Daoy (cell line): ENCODE measurements at places on chromosomes 16 and 17. TPM values are rescaled to one million over a fixed set of nuclear protein-coding genes. Genes with fewer than 3 reads are reported as not detected.

Gene PDIA2
- total RNA-seq = 0.46 TPM in 1 of 2 replicates, not detected in the other

DNA sequence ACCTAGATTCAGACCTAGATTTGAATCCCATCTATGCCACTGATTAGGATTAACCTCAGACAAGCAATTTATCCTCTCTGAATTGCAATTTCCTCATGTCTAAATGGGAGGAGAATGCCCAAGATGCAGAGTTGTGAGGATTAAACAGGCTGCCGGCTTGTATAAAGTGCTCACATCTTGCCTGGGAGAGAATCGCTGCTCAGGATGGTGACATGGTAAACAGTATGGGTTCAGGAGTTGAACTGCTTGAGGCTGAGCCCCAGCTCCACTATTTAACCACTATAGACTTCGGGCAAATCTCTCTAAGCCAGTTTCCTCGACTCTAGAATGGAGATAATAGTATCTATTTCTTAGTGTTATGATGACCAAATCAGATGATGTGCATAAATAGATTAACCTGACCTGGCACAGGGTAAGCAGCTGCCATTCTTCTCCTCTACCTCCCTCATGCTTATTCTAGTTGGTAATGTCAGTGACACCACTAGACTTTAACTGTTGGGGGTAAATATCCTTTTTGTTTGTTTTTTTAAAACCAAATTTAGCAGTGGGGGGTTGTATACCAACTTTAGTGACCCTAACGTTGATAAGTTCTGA lies 732 bp upstream of the RPL27 start:
- no peak for DNase-seq

DNA sequence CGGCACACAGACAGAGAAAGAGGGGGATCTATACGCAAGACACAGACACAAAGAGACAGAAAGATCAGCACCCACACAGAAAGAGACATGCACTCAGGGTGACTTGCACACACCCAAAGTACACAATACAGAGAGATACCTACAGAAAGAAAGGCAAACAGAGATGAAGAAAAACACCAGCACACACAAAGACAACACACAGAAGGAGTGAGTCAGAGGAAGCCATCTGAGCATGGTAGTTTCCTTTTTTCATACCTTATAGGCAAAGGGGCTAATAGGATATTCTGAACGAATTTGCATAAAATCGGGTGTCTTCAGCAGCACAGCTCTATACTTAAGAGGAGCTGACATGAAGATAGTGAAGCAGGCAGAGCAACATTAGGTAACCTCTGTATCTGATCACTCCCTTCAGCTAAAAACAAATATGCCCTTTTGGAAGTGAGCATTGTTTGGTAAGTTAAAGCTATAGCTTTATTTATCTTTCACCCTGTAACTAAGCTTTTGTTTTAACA lies 198.6 kb downstream of the AATF start:
- peak; percentile 19 for DNase-seq

Gene SLFN14
- total RNA-seq = not detected in 2 replicates

Gene GDPD1
- 0.57 and 1.4 TPM in 2 replicates for total RNA-seq

GRCh38 chr17:4499431-4500190 lies 930 bp downstream of the SPNS2 start:
- DNase-seq = no peak

DNA sequence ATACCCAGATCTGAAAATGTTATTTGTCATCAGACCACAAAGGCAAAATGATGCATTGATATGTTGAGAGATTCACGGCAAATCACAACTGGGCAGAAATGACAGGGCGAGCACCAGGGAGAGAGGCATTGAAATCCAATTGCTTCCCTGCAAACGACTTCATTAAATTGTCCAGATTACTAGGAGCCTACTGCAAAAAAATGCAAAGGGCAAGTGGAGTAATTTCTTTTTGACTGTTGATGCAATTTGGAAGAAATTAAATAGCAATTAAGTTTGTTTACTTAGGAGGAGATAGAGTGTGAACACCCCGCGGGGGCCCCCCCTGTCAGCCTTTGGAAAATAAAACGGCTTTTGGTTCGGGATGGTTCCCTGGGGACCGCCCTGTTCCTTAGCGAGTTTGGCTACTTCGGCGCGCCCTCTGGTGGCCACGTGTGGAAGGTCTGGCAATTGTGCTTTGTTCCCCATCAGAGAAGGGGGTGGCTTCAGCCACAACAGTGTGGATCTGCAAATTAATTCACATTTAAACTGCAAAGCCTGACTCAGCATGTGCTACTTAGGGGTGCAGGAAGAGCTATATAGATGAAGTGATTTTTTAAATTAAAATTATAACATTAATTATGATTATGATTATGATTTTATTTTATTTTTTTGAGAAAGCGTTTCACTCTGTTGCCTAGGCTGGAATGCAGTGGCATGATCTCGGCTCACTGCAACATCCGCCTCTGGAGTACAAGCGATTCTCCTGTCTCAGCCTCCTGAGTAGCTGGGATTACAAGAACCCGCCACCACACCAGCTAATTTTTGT lies 14.5 kb upstream of the TMC7 start:
- peak; percentile 81 for DNase-seq

GRCh38 chr17:21353326-21354010 lies 22.7 kb upstream of the KCNJ12 start:
- no peak for DNase-seq

Gene ATP2A1
- 0.48 TPM in 1 of 2 replicates, not detected in the other for total RNA-seq

- no peak for DNase-seq
These were observed 7.2 kb upstream of the FOXF1 start for GRCh38 chr16:86502856-86503748.

DNA sequence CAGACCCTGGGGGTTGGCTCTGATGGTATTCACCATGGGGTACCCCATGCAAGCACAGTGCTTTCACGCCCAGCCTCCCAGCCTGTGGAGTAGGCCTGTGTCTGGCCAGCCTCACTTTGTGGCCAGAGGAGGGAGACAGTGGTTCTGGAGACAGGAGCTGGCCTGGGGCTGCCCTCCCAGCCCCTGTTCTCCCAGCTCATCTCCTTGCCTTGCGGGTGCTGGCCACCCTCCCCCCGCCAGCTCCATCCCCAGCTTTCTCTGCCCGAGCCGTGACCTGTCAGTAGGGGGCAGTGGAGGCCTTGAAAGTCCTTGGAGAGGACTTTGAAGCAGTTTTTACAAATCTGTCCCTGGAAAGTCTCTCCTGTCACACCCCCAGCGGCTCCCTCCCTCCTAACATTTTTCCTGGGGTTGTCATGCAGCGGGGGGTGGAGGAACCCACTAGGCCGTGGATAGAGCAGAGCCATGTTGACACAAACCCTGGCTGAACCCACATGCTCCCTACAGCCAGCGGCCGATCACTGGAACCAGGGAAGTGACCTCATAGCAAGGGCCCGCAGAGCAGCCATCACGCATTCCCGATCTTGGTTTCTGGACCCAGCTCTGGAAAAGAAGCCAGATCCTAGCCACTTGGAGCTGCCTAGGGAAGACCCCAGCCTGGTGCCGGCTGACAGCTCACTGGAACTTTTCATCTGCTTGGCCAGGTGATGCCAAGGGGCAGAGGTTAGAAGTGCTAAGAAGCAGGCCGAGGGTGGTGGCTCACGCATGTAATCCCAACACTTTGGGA lies 289.4 kb downstream of the SEC14L1 start:
- DNase-seq = peak; percentile 92

DNA sequence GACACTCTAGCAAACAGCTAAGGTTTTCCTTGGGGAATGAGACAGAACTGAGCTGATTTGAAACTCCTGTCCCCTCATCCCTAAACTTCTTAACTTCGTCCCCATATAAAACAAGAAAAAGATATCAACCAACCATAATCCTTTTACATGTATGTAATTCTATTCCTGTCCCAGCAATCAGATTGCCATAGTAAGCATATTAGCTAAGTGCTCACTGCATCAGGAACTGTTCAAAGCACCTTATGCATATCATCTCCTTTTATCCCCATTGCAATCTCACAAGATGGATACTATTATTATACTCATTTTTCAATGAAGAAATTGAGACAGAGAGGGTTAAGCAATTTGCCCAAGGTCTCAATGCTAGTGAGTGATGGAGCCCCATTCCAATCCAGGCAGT lies 6.8 kb downstream of the KIF18B start:
- DNase-seq = no peak

Gene ASPHD1
- 0.89 and 2.2 TPM in 2 replicates for total RNA-seq

Gene COL1A1
- 288 and 336 TPM in 2 replicates for total RNA-seq

Gene CSH1
- not detected in 2 replicates for total RNA-seq

DNA sequence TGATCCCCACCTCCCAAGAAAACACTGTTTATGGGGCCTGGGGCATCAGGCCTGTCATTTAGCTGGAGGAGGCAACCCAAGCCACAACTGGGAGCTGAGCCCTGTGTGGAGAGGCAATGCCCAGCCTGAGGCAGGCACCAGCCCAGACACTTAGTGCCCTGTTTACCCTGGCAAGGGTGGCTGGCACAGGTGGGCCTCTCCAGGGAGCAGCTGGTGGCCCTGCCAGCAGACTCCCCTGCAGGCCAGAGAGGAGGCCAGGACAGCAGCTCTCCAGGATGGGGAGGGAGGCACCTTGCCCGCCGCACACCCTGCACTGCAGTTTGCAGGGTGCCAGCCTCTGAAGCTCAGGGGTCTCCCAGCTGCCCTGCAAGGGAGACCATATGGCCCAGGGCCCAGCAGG lies 9.1 kb upstream of the TMEM92 start:
- no peak for DNase-seq

Gene CDT1
- total RNA-seq = 23.1 and 30.6 TPM in 2 replicates

Gene ALDH3A1
- total RNA-seq = 1.4 TPM in 1 of 2 replicates, not detected in the other

DNA sequence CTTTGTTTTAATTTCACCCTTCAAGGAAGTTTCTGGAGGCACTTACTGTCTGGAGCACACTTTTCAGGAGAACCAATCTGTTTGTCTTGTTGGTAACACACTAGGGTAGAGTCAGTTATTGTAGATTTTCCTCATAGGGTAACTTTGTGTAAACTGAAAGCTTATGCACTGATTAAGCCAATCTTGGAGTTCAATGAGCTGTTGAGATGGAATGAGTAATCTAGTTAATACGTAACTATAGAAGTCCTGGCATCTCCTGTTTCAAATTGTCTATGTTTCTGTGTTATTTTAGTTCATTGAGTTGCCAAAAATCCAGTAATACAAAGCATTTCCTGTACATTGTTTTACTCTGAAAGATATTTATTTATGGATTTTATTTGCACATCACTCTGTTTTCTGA lies 111.6 kb upstream of the HAS3 start:
- peak; percentile 18 for DNase-seq

DNA sequence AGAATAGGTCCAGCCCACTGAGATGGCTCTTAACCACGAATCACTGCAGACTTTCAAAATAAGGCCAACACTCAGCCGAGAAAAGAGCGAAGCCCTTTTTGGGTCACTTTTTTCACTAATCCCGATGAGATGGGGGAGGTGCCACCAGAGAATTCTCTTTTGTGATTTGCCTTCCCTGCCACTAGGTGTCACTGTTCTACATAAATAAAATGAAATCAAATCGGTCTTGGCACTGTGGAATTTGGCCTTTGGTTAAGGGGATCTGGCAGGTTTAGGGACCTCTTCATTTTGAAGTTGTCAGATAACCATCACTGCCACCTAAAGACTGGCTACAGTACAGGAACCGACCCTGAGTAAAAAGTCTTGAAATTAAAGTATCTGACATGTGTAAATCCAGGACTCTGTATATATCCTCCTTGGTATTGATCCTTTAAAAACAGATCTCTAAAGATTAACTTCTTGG lies 147.0 kb downstream of the HS3ST4 start:
- DNase-seq = peak; percentile 0

Gene SCN4A
- total RNA-seq = 0.06 TPM in 1 of 2 replicates, not detected in the other

DNA sequence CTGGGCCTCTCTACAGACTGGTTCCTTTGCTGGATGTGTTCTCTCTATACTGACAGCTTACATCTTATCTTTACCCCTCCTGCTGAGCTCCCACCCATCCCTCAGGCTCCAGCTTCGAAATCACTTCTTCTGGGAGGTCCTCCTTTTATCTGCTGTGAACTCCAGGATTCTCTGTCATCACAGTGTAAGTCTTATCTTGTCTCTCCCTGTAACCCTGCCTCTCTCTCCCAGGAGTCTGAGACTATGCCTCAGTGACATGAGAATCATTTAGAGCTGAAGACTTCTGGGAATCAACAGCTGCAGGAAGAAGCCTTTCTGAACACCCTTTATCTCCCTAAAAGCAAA lies 148.1 kb upstream of the HS3ST3A1 start:
- DNase-seq = no peak

DNA sequence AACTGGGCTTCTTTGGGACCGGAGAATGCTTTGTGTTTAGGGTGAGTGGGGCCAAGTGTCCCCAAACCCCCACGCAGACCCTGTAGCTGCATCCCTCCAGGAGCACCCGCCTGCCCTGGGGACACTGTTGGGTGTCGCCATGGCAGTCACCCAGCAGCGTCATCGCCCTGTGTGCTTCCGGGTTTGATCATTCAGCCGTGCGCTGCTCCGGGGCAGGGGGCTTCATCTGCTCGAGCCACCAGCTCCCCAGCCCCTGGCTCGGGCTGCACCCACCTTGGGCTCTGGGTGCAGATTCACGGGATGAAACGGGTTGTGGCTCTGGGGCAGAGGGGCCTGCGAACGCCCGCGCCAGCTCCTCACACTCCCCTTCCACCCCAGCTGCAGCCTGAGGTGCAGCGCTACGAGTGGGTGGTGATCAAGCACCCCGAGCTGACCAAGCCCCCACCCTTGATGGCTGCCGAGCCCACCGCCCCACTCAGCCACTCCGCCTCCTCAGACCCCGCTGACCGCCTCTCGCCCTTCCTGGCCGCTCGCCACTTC lies 13.8 kb upstream of the ATP6V0C start:
- no peak for DNase-seq

GRCh38 chr16:68835970-68836369 lies 7.4 kb upstream of the TANGO6 start:
- DNase-seq = no peak

- DNase-seq = no peak
These were observed 9.0 kb downstream of the NAT9 start for GRCh38 chr17:74767111-74767516.

- no peak for DNase-seq
These were observed 8.2 kb downstream of the PDE6G start for GRCh38 chr17:81648013-81648706.

DNA sequence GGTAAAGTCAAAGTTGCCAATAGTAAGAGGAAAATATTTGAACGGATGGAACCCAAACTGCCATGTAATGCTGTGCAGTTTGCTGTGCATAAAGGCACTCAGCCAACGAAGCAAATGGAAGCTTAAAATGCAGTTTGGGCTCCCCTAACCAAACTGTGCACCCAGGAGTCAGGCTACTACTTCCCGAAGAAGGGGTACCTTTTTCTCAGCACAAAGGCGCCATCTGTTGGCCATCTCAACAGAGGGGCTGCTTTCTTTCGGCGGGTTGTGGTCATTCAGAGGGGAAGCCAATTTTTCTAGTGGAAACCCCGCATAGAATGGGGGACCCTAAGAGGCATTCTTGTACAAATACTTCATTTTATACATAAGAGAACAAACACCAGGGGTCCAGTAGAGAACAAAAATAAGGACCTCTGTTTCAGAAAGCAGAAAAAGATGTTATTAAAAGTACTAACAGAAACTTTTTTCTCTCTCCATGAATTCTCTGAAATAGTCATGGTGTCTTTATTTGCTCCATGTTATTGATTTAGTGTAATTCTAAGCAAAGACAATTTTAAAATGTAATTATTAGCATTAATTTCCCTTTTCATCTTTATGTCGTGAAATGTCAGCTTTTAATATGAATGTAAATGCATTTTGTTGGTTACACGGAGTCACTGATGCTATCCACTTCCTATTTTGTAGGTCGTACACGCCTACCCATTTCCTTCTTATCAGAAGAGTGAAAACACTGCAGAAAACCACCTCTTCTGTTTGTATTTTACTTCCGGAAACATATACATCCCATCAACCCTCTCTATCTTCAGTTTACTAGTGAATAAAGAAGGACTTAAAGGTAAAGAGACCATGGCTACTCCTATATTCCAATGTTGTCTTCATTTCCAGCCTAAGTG lies 453.3 kb downstream of the KCNJ2 start:
- DNase-seq = peak; percentile 39

Gene SPATA32
- not detected in 2 replicates for total RNA-seq

- peak; percentile 20 for DNase-seq
These were observed 20.9 kb downstream of the COIL start for GRCh38 chr17:56939869-56940484.
